ENCODE measurements at places on chromosomes 2 and 18.

DNA sequence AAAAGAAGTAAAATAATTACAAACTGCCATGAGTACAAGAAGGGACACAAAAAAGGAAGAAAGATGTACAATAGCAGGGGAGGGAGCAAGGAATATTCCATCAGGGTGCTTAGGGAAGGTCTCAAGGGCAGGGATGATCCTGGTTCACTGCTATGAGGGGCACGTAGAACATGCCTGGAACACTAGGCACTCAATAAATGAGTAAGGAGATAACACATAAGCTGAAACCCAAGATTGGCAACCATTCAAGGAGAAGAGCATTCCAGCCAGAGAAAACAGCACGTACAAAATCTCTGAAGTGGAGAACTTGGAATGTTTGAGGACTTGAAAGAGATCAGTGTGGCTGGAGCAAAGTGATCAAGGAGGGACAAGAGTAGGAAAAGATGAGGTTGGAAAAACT is 103.2 kb downstream of the FAM161A start:
- no peak for DNase-seq

DNA sequence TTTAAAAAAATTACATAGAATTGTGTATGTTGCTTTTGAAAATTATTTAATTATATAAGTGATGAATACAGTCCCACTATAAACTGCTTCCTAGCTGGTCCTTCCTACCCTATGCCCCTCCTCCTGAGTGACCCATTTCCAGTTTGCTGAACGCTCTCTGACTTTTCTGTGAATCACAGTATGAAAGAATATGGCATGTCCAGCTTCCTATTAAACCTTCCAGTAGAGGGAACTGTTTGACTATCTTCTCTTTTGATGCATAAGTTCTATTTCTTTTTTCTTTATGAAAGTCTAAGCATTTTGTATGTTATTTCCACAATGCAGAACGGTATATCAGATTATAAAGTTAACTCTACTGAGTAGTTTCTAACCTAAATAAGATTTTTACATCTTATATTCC is 41.3 kb downstream of the PSMG2 start:
- peak; percentile 12 for DNase-seq

- no peak for DNase-seq
These were observed 323.4 kb upstream of the SLC14A2 start for GRCh38 chr18:45291621-45292615.

DNA sequence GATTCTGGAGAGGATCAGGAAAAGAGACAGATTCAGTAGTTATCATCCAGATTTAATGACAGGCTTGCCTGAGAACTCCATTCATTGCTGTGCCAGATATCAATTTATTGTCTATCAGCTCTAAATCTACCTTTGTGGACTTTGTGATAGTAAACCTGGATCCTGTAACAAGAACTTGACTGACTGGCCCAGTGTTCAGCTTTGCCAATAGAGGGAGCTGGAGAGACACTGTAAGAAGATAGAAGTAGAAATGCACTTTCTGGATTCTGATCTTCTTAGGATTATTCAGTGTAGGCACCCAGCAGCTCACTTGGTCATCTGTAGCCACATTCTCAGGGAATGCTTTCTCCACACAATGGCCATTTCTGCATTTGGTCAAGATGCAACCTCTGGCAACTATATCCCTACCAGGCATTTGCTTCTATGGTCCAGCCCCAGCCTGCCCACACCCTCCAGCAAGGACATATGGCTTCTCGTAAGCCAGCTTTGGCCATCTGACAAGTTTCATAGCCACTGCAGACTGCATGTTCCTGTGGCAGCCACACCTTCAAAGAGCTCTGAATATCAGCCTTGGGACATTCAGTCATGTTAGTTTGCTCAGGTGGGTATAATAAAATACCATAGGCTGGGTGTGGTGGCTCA is 6.1 kb upstream of the SERPINB8 start:
- peak; percentile 23 for DNase-seq

- no peak for DNase-seq
These were observed 672.9 kb upstream of the ACVR2A start for GRCh38 chr2:147171941-147172340.

DNA sequence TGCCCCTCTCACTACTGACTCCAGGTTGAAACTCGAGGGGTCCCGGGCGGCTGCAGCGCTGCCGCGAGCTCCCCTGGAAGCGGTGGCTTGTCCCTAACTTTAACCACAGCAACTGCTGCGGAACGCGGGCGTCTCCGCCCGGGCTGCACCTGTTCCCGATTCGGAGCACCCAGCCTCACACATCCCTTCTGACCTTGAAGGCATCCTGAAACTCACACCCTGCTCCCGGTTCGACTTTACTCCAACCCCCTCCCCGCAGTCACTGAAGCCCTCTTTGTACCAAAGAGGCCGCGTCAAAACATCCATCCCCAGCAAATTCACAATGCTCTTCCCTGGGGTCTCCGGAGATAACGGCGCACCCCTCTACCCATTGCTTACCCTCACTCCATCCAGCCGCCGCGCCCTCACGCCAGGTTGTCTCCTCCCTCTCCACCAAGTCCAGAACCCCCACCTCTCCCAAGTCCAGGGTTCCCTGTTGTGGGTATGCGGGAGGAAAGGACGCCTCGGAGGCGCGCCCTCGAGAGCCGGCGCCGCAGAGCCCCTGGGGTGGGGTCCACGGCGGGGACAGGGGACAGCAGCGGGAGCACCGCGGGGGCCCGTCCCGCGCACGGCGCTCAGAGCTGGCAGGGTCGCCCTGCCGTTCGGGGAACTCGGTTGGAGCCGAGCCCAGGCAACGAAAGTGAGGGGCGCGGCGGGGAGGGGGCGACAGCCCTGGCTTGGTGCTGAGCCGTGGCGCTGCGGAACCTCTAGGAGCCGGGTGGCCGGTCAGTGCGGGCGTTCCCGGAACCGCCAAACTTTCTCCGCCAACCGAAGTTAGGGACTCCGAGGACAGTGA is 934 bp downstream of the MYO5B start:
- no peak for DNase-seq

GRCh38 chr18:25819746-25820363 is 270.6 kb downstream of the SS18 start:
- DNase-seq: no peak

DNA sequence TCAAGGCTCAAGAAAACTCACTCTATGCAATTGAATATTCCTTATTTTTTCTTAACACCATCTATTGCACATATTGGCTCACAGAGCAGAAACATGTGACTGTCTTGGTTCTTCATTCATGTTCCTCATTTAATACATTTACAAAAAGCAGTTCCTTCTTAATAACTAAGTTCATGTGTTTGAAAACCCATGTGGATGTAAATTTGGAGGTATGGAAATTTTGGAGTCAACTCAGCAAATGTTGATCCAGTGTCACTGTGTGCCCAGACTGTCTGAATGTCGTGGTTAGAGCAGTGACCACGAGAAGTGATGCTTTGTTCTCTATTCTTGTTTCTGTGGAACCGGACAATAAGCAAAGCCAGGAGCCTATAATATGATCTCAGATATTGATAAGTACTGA is 299.1 kb downstream of the SETBP1 start:
- DNase-seq: no peak

- DNase-seq: no peak
These were observed 74.8 kb downstream of the NFATC1 start for GRCh38 chr18:79470547-79470946.

DNA sequence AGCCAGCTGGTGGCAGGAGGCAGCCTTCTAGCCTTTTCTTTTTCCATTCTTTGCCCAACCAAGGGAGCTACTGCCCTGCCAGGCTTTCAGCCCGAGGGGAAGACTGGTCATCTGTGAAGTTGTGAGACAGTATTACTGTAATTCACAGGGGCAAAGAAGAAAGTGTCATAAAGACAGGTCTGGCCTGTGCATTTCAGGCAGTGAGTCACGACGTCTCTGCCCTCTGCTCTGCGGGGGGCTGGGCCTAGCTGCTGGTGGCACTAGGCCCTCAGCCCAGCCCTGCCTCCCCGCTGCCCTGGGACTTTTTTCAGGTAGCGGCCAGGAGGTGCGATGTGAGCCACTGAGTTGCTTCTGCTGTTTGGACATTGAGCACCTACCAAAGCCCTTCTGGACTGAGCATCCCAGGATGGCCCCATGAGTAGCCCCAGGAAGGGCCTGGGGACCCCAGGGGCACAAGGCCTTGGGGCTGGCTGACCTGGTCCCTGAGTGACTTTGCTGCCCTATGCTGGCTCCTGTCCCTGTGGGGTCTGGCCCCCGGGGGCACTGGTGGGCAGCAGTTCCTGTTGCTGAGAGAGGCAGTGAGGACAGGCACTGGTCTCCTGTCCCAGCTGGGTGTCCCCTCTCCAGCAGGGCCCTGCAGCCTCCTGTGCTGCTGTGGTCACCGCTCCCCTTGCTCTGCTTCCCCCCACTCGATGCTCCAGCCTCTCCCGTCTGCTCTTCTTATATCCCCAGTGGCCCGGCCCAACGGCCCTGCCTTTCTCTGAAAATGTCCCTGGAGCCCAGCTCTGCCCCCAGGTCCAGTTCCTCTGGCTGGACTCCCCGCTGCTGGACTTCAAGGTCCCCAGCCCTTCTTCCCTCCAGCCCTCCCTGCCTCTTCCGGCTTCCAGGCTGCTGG is 7.0 kb downstream of the INHBB start:
- DNase-seq: no peak

DNA sequence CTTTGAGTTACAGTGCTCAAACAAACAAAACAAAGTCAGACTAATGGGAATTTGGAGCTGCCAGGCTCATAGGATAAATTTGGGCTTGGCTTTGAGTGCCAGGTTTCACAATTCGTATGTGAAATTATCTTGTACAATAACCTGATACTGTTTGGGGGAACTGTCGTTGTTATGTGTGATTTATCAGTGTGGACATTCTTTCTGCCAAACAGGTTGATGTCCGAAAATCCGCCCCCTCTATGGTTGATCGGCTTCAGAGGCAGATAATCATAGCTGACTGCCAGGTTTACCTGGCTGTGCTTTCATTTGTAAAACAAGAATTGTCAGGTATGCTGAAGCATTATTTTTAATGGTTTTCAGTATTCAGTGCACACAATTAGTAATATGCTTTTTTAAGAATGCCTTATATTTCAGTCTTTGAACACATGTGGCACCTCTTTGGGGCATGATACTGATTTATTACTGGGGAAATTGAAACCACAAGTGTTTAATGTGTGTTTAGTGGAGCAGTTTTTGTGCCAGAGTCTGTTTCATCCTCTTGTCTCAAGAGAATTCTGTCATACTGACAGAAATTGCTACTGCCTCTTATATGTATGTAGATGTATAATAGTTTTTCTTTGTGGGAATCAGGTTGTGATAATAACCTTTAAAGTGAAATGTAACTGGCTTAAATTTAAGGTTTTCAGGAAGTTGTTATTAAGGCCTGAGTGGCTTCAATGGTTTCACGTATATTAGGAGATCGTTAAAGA is 54.6 kb downstream of the TTC39C start:
- no peak for DNase-seq

- no peak for DNase-seq
These were observed 38.8 kb downstream of the PPP4R1 start for GRCh38 chr18:9575558-9575957.

DNA sequence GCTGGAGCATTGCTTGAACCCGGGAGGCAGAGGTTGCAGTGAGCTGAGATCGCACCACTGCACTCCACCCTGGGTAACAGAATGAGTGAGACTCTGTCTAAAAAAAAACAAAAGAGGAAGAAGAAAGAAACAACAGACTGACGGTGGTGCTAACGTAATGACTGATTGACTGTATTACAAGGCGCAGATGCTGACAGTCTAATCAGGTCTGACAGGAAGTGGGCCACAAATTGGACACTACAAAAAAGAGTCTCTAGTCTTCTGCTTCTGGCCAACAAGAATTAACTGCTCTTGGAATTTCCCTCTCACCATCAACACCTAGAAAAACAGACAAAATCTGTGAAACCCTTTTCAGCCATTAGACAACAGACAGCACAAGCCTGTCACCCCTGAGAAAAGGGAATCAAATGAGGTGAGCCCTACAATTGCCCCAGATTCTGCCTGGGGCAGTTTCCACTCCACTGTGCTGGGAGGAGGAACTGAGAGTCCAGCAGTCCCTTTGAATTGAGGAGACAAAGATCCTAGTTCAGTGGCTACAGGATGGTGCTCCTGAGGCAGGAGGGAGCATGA is 43.3 kb downstream of the SNED1 start:
- DNase-seq: no peak

GRCh38 chr2:64114912-64115277 is 29.3 kb downstream of the PELI1 start:
- no peak for DNase-seq

- no peak for DNase-seq
These were observed 51.1 kb upstream of the NCOA1 start for GRCh38 chr2:24439971-24440340.

DNA sequence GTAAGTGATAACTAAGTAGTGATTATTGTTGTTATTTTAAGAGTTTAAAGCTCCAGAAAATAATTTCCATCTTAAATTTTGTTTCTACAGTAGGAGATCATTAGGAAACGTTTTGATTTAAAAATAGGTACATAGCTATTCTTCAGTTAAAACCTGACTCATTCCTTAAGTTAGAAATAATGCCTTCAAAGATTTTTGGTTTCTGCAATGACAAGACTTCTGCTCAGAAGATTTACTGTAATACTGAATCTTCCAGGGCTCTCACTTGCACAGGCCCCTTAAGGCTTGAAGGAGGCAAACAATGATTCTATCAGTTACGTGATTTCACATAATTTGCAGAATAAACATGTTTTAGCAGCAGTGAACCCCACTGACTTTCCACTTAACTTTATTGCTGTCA is 333.7 kb downstream of the RAD51AP2 start:
- no peak for DNase-seq

DNA sequence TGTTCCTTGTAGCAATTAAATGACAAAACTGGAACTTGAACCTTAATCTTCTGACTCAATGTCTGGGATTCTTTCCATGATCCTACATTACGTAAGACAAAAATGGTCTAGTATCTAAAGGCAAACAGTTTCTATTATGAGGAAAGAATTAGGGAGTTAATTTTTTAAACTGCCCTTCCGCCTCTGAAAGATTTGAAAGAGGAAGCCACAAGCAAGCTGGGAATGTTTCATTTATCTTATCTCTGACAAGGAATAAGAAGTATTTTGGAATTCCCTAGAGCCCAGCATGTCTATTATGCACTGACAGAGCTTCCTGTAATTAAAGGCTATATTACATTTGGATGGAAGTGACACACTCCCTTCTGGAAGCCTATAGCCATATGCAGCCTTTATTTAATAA is 558.8 kb upstream of the CDH2 start:
- no peak for DNase-seq

GRCh38 chr2:32743480-32744236 is 115.8 kb downstream of the TTC27 start:
- DNase-seq: no peak

- no peak for DNase-seq
These were observed 970.4 kb downstream of the EPHA4 start for GRCh38 chr2:220601674-220602073.

- no peak for DNase-seq
These were observed 52.9 kb downstream of the TRIB2 start for GRCh38 chr2:12769492-12770105.

- DNase-seq: no peak
These were observed 131.9 kb upstream of the ID2 start for GRCh38 chr2:8549942-8550341.

DNA sequence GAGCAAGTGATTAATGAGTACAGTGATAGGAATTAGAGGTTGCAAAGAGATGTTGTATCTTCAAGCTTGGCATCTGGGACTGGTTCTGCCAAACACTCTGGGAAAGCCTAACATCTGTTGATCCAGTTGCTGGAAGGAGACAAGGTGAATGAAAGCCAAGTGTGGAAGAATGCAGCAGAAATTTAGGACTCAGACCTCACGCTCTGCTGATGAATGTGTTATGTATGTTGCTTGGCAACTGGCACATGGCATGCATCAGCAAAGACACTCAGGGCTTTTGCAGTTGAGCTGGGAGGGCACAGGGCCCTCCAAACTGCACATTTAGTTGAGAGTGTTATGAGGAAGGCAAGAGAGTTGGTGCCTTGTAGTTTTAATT is 105.5 kb downstream of the COLEC12 start:
- no peak for DNase-seq

Measured in CD8-positive, alpha-beta memory T cell (primary cell).